ENCODE measurements at places on chromosomes 4 and X.

DNA sequence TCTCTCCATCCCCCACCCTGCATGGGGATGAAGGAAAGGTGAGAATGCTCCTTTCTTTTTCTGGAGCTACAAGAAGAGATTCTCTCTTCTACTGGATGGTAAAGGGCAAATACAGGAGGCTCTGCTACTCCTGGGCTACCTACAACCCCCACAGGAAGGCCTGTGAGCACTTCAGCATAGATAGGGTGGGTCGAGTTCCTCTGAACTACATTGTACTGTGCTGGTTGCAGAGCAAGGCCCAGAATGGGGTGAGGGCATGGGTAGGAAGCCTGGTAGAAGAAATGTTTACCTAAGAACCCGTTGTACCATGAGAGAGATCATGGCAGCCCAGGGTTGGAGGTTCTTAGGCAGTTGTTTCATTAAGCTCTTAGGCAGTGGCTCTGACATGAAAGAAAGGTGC, 510.4 kb downstream of the MID1IP1 start:
- no peak for DNase-seq
- H3K36me3 ChIP-seq: no peaks in the 10 kb centered on the region
- no peak overlapping the region for H3K4me3 ChIP-seq
- no peaks in the 10 kb centered on the region for H3K27me3 ChIP-seq
- H3K4me1 ChIP-seq: peaks cover 8% of the 10 kb centered on the region

- H3K4me3 ChIP-seq: no peak overlapping the region
- no peaks in the 10 kb centered on the region for H3K36me3 ChIP-seq
- peak overlapping the region; percentile 82 for H3K27ac ChIP-seq
- DNase-seq: no peak
Observed at GRCh38 chr4:56622176-56622575, 58.9 kb downstream of the HOPX start.

GRCh38 chr4:94882756-94883155, 125.0 kb downstream of the BMPR1B start:
- H3K27me3 ChIP-seq: no peaks in the 10 kb centered on the region
- no peaks in the 10 kb centered on the region for H3K36me3 ChIP-seq
- no peak overlapping the region for H3K4me3 ChIP-seq
- no peak for DNase-seq
- H3K27ac ChIP-seq: no peak overlapping the region

DNA sequence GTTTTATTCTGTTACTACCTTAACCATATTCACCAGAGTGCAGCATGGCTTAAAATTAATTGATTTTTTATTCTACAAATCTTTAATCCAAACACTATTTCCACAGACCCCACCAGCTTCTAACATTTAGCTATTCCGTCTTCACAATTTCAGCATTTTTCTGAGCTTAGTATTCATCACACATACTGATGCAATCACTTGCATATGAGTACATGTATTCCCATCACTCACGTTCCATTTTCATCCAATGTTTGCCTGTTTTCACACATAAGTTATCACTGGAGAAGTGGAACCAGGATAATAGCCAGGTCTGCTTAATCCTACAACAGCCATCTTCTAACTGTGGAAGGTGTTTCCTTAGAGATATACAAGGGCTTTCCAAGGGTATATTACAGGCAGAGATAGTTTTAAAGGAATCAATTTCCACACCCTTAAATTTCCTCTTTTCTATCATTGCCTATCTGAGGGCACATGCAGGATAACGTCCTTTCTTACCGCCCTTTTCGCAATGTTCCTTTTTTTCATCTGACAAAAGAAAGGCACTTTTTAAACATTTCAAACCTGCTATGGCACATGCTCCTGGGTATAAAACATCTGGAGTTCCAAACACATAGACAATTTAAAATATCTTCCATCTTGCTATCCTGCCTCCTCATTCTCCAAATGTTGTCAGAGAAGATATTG, 115.8 kb downstream of the CORIN start:
- H3K27ac ChIP-seq: no peak overlapping the region
- H3K4me1 ChIP-seq: no peaks in the 10 kb centered on the region
- H3K36me3 ChIP-seq: no peaks in the 10 kb centered on the region
- no peak overlapping the region for H3K4me3 ChIP-seq
- DNase-seq: no peak

DNA sequence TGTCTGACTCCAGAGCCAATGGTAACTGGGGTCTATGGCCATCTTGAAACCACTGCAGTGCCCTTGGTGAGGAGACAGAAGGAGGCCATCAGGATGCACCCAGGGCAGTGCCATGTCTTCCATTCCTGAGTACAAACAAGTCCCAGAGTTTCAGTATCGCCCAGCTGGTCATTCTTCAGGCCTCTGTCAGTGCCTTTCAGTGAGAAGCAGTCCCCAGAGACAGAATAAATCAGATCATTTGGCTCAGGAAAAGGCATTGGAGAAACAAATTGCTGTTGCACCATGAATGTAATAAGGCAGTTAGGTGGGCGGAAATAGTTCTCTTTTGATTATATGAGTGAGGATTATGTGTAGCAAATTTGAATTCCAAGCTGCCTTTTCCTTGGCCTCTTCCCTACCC, 21.3 kb downstream of the ADGRG4 start:
- H3K27ac ChIP-seq: no peak overlapping the region
- no peaks in the 10 kb centered on the region for H3K4me1 ChIP-seq
- DNase-seq: no peak
- no peak overlapping the region for H3K4me3 ChIP-seq
- H3K27me3 ChIP-seq: no peaks in the 10 kb centered on the region

DNA sequence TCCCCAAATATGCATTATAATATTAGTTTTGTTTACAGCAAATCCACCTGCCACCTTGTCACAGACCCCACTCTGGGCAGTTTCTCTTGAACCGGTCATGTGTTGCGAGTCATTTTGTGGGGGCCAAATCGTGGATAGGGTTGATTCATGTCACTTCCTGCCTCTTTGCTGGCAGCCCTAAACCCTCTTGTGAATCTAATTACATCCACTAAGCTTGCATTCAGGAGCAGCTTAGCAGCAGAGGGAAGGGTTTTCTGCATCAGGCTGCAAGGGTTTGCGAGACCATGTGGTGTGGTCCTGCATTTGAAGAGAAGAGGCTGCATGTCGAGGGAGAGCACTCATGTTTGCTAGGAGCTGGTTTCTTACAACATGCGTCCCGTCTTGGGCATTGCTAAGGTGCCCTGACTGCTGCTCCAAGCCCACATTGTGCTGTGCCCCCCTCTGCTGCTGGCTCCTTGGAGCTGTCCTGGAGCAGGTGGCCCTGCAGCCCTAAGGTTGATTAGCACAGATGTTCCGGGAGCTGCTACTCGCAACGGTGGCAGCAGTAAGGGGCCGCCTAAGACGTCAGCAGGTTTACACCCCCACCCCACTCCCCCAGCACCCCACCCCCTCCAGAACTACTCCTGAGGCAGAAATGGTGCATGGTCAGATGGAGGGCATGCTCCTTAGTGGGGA, 88.9 kb upstream of the CLDN34 start:
- no peak overlapping the region for H3K4me3 ChIP-seq
- H3K27me3 ChIP-seq: no peaks in the 10 kb centered on the region
- H3K36me3 ChIP-seq: no peaks in the 10 kb centered on the region
- no peak for DNase-seq
- H3K27ac ChIP-seq: no peak overlapping the region
- H3K4me1 ChIP-seq: no peaks in the 10 kb centered on the region

- H3K27ac ChIP-seq: no peak overlapping the region
- peaks cover 43% of the 10 kb centered on the region for H3K27me3 ChIP-seq
- H3K4me3 ChIP-seq: no peak overlapping the region
- no peaks in the 10 kb centered on the region for H3K4me1 ChIP-seq
- DNase-seq: peak; percentile 47
Observed at GRCh38 chr4:8819019-8819418, 52.6 kb downstream of the HMX1 start.
